ENCODE measurements at places on chromosomes 3 and 15.

DNA sequence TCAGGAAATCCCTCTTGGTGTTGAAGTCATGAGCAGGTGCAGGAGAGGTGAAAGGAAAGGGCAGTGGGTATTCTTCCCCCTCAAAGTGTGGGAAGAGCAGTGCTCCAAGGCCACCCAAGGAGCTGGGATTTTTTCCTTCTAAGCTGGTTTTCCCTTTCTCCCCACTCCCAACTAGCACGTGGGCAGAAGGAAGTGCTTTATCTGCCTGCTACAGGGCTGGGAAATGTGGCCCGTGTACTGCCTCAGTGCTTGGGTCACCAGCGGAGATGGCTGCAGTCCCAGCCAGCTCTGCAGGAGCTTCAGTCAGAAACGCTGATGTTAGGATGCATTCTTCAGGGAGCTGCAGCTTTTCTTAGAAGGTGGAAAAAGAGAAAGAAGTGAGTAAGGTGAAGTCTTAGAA, 99.2 kb downstream of the CACNA1D start:
- DNase-seq, result no peak

DNA sequence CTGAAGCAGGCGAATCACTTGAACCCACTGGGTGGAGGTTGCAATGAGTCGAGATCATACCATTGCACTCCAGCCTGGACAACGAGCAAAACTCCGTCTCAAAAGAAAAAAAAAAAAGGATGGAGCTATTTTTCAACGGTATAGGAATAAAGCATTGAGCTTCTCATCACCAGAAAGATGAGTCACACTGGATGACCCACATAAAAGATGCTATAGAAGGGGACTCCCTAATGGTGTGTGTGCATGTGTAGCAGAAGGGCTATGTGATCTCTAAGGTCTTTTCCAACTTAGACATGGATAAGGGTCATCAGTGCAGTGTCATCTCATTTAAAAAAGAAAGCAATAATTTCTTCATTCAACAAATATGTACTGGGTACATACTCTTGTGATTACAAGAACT, 476.0 kb downstream of the MFSD1 start:
- DNase-seq, result no peak

DNA sequence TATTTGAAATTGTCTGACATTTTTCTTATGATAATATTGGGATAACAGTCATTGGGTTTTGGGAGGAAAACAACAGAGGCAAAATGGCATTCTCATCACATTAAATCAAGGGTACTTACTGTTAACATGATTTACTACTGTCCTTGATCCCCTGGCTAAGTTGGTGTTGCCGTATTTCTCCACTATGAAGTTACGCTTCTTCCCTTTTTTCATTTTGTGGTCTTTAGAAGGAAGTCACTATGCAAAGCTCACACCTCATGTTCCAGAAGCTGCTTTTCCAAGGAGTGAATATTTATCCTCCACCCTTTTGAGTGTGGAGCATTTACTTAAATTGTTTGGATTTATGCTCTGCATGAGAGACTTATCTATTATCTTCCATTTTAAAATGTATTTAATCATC, 63.7 kb downstream of the ALCAM start:
- no peak for DNase-seq

DNA sequence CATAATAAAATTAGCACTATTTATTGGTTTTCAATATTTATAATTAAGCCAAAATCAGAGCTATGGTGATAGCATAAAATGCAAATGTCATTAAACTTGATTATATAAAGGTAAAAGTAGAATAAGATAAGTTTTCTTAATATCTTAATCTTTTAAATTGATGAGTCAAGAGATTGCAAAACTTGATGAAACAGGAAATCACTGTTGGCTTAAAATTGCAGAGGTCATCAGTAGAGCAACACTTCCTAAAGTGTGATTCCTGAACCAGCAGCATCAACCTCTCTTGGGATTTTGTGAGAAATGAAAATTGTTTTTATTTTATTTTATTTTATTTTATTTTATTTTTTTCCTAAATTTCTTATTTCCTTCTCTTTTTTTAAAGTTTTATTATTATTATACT, 226.4 kb upstream of the CTDSPL start:
- no peak for DNase-seq

- no peak for DNase-seq
Measured at GRCh38 chr15:80760960-80761359, 18.2 kb upstream of the CEMIP start.

- no peak for DNase-seq
Measured at GRCh38 chr15:70503798-70504298, 259.5 kb downstream of the UACA start.

DNA sequence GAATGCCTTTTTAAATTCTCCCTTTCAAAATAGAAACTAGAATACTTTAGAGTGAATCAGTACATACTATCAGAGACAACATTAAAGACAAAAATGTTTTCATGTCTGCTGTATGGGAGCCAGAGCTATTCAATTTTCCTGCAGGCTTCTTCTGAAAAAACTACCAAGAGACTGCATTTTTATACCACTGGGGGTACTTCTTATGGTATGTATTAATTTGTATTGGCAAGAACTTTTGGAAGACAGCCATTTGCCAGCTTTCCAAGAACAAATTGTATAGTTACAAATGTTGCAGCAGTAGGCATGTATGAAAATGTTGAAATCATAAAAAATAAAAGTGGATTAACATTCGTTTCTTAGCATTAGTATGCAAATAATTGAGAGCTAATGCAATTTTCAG, 1010.0 kb upstream of the CADM2 start:
- DNase-seq, result no peak

DNA sequence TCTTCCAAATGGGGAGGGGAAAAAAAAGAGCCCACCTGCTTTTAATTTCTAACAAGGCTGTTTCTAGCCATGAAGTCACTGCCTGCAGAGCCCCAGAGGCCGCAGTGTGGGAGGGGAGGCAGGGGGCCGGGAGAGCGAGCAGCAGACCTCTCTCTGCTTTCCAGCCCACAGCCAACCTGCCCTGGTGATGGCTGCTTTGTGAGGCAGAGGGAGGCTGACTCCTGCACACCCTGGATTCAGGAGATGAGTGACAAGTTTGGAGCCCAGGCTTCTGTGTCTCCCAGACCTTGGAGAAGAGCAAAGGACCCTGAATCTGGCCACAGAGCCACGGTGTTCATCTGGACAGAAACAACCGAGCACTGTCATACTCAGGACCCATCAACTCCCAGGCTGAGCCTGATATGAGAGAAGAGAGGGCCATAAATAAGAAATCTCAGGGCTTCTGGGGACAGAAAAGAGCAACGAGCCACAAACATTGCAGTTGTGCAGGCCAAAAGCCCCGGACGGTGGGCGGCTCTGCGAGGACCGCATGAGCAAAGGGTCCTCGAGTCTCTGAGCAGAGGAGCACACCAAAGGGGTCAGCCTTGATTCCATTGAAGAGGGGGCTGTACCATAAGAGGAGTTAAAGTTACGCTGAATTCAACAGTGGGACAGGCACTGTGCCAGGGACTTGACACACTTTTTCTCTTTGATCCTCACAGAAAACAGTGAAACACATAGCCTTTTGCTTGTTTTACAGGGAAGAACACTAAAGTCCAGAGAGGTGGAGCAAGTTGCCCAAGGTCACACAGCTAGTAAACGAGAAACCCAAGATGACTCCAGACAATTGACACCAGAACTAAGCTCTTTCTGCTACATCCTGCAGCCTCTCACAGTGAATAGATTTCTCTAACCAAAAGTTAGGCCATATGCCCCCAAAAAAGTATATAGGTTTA, 97.2 kb downstream of the SEMA5B start:
- DNase-seq, result no peak

DNA sequence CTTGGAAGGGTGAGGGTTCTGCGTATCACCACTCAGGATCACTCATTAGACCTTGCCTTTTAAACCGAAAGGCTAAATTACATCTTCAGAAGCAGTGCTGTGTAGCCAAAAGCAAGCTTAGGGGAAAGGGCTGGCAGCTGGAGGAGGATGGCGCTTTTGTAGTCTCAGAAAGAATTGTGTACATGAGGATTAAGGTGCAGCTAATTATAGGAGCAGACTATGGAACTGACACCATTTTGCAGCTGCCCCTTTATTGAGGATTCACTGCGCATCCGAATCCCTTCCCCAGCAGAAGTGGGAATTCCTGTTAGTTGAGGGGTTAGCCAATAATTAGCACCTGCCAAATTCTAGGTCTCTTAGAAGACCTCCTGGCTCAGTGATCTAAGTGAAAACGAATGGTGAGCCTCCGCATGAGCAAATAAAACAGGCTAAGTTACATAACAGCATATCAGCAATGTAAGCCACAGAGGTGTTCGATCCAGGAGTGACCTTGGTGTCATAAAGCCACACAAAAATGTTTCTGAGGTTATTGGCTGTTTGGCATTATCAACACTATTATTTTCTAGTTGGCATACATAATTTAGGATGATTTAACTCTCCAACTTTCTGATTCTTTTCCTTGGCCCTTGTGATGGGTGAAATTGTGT, 42.6 kb upstream of the SEMA6D start:
- DNase-seq, result no peak

- DNase-seq, result no peak
Measured at GRCh38 chr15:63458026-63458425, 46.4 kb upstream of the USP3 start.

- DNase-seq, result no peak
Measured at GRCh38 chr3:76051145-76051544, 265.8 kb upstream of the ZNF717 start.

GRCh38 chr3:185732782-185733181, 92.1 kb downstream of the IGF2BP2 start:
- DNase-seq, result no peak

GRCh38 chr15:66076591-66077319, 176.8 kb downstream of the MEGF11 start:
- no peak for DNase-seq

DNA sequence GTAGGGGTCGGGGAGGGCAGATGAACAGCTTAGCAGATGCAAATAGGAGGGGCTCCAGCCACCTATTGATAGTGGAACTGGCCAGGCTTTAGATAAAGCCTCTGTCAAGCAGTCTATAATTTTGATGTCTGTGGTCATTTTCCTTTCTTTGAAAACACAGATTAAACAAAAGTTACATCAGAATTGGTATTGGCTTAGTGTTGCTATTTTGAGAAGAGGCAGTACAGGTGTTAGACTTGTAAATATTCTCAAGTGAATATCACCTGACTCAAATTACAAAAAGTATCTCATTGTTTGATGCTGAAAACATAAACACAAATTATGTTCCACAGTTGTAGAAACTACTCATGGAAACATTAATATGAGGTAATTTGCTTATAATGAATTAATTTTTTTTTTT, 18.1 kb downstream of the GHRL start:
- DNase-seq, result no peak

DNA sequence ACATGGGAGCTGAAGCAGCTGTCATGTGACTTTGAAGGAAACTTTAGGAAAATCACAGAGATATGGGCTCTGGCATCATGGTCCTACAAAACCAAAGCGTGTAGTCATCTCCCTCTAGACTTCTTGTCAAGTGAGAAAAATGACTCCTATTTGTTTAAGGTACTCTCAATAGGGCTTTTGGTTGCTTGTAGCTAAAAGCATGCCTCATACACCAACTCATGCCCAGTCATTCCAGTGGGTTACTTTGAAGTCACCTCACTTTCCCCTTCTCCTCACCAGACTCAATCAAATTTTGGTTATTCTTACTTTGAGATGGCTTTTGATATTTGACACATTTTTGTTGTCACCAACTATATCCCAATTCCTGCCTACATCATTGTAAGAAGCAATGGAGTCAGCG, 81.6 kb downstream of the BOC start:
- DNase-seq, result no peak

DNA sequence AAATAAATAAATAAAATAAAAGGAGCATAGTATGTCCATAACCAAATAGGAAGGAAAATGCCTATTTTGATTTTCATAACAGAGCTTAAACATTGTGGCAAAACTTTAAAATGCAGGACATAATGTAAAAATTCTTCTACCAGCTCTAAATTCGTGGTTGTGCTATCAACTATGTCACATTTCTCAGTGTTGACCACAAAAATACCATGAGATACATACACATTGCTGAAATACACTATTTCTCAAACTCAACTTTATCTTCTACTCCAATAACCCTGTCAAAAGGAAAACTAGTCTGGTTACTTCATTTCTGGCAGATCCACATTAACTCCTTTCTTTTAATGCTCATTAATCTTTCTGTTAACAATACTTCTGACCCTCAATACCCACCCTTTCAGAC, 523.2 kb downstream of the FHIT start:
- DNase-seq, result no peak

DNA sequence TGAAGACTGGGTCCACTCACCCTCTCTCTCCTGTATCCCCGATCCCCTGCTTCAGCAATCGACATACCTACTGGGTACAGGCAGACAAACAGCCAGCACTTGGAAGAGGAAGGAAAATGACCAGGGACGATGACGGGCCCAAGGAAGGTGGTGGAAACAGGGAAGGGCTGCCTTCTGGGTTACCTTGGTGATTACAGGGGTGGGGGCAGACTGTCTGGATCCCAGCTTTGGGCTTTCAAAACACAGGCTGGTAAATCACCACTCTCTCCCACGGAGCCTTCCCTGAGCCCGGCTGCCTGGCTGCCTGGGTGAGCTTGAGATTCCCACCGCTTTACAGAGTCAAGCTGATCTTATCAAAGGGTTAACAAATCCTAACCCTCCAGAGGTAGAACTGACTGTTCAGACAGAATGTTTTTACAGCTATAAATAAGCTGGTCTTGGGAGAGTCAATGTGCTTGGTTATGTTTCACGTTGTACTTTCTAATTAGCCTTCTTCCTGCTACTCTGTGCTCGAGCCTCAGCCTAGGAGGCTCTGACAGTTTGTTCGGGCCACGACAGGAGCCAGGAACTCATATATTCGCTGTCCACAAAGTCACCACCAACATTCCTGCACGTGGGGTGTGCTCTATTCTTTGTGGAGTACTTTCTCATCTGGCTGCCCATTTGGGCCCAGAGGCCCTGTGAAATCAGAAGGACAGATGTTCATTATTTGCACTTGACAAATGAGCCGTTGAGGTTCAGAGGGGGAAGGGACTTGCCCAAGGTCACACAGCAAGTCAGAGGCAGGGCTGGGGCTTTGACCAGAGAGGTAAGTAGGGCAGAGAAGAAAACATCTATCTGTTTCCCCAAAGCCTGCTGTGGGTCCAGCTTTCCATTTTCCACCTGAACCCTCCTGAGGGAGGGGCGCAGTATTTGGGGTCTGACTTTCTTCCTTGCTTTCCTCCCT, 63.5 kb downstream of the FEM1B start:
- no peak for DNase-seq

- no peak for DNase-seq
Measured at GRCh38 chr15:87863152-87863551, 393.4 kb downstream of the NTRK3 start.

GRCh38 chr15:69624155-69624520, 171.5 kb downstream of the RPLP1 start:
- DNase-seq, result no peak

DNA sequence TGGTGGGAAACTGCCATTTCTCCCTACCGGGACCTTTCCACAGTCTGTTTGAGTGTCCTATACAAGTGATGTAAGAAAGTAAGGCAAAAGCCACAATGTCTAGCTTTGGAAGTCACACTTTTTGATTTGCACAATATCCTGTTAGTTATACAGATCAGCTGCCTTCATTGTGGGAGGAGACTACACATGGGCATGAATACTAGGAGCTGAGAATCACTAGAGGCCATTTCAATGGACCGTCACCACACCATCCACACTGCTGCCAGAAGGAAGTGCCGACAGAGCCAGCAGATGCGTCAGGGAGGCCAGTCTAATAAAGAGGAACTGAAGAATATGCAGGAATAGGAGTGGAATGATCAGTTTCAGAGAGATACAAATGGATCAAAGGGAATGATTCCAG, 65.8 kb downstream of the SCN11A start:
- no peak for DNase-seq

- DNase-seq, result no peak
Measured at GRCh38 chr3:132513057-132513456, 84.0 kb upstream of the ACKR4 start.
